ENCODE measurements at places on chromosomes 1 and 21.

DNA sequence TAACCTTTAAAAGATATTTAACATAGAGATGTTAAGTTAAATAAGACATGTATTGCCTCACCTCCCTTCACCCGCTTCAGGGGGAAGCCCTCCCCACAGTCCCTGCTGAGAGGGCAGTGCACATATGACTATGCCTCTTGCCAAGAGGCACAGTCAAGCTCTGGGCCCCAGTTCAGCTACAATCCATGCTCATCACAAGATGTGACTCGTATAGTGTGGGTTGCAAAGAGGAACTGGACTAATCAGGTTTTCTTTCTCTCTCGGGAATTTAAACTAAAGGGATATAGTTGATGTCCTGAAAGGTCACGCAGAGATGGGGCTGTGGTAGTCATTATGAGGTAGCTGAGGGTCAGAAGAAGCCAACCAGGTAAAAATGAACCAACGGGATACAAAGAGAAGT is 35.6 kb downstream of the LYST start:
- DNase-seq: peak; percentile 34

- no peak for DNase-seq
These were observed 47.1 kb upstream of the KCNE1 start for GRCh38 chr21:34559089-34559631.

DNA sequence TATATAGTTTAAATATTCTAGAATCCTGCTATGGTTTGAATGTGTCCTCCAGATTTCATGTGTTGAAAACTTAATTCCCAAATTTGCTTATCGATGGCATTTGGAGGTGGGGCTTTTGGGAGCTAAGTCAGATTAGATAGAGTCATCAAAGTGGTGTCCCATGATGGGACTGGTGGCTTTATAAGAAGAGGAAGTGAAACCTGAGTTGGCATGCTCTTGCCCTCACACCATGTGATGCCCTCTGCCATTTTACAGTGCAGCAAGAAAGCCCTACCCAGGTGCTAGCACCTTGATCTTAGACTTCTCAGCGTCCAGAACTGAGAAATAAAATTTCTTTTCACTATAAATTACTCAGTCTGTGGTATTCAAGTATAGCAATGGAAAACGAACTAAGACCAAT is 111.3 kb downstream of the TGFB2 start:
- no peak for DNase-seq

DNA sequence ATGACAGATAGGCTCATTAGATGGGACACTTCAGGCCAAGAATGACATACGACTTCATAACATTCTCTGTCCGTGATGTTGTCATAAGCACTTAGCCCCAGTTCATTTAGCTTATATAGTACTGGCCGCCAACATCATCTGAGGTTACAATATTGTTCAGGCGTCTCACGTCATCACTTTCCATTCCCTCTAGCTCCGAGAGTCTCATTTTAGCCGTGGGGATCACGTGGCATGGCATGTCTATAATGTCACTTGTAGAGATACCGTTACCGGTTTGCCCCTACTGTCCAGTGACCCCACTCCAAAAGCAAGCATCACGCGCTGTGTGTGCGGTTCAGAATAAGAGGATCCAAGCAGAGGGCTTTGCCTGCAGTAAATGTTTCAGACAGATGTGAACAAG is 34.6 kb upstream of the HEATR1 start:
- no peak for DNase-seq

DNA sequence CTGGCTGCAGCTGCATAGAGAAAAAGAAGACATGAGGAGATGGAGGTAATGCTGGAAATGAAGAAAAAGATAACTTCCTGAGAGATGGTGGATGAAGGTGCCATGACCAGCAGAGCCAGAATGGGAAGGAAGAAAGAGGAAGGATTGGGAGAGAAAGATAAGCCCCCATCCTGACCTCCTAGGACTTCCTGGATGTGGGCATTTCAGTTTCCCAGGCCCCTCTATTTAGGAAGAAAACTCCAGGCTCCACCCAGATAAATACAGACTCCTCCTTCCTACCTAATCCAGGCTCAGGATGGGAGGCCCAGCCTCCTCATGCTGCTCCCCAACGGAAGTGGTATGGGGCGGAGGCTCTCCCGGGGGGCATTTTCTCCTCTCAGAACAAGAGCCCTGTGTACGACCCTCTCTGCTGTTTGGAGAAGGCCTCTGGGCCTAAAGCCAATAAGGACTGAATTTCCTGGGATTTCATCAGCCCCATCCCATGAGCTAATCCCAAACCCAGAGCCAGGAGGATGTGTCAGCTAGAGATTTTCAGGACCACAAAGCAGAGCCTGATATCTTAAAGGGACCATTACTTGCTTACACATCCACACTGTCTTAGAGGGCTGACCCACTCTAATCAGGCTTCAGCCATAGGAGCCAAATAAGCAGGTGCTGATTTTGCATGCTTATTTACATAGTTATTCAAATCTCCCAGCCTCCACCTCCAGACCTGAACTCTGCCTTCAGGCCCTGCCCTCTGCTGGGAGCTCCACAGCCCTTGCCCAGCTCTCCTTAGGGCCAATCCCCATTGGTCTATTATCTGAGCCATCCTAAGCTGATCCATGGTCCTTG is 5.1 kb upstream of the ARHGEF2 start:
- DNase-seq: peak; percentile 99

DNA sequence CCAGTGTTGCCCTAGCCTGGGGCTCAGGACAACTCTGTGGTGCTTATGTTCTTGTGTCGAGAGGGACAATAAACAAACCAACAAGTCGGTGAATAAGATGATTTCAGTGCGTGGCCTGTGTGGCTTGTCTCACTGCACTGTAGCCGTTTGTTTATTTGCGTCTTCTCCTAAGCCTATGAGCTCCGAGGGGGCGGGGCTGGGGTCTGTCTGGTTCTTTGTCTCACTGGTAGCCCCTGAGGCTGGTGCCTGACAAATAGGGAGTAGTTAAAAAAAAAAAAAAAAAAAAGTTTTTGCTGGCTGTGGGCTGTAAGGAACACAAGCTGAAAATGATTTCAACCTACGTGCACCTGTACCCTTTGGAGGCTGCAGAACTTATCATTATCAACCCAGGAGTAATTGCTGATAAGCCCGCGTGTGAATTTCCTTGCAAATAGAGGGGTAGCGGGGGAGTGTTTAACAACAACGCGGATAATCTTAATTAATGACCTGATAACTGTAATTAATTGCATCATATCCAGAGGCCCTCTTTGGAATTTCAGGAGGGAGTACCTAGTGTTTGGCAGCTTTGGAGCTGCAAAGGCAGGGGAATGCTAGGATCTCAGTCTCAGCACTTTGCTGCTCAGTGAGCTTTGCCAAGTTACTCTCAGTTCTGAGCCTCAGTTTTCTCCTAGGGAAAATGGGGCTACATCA is 925 bp upstream of the ARHGEF10L start:
- DNase-seq: no peak

GRCh38 chr1:239276051-239276450 is 110.3 kb upstream of the CHRM3 start:
- DNase-seq: no peak

DNA sequence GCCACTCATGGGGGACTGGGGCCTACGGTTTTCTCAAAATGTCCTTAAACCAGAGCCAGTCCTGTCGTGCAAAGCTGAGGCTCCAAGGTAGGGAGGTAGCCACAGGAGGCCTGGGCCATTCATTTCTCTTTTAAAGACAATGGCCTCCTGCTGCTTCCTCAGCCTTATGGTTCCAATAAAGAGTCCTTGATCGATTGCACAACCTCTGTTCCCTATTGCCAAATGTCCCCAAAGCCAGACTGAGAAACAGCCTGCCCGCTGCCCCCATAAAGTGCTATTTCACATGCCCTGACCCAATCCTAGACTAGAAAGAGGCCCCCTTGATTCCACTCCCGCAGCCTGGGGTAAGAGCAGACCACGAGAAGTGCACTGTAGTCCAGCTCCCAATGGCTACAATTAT is 166.7 kb downstream of the CLIC6 start:
- DNase-seq: no peak

- peak; percentile 16 for DNase-seq
These were observed 22.0 kb downstream of the FOXO6 start for GRCh38 chr1:41383094-41383852.

DNA sequence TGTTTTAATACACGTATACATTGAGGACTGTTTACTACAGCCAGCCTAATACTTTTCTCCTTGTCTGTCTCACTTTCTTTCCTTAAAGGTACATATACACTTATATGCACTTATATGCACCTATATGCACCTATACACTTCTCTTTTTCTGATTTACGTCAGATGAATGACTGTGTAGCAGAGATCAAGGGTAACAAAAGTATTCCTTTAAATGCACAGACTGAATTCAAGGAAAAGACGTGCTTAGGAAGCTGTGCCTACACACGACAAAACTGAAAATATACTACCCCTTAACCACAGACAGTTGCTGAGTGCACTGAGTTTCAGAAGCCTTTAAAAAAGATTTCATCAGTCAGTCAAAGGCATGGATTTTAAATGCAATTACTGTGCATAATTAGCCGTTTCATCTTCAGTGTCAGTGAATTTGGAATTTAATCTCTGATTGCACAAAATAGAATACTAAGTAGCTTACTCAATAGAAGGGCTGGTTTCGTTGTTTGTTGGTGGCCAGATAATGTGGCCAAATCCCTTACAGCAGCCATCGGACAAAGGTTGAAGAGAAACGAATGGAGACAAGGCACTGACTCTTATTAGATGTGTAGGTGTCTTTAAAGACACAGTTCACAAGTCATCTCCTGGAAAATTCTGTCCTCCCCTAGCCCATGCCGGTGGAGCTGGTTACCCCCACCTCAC is 38.3 kb upstream of the TARBP1 start:
- DNase-seq: no peak

DNA sequence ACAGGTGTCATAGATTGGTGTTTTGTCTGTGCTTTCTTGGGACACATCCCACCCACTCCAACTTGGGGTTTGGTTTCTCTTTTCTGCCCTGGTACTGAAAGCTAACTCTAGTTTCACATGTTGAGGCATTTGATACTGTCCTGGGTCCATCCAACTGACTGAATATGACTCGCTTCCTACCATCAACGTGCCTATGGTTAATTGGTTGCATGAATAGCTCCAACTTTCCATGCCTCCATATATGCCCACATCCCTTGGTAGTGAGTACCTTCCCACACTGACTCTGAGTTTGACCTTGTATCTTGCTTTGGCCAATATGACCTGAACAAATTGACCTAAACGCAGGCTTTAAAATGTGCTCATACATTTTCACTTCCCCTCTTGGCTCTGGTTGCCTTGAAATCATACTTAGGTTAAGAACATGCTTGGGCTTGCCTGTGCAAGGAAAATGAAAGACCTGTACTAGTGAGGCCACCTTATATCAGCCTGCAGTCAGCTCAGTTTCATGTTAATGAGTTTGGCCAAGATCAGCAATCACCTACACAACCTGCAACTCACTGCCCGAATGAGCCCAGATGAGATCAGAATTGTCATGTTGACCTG is 81.0 kb upstream of the KCNK2 start:
- DNase-seq: no peak

DNA sequence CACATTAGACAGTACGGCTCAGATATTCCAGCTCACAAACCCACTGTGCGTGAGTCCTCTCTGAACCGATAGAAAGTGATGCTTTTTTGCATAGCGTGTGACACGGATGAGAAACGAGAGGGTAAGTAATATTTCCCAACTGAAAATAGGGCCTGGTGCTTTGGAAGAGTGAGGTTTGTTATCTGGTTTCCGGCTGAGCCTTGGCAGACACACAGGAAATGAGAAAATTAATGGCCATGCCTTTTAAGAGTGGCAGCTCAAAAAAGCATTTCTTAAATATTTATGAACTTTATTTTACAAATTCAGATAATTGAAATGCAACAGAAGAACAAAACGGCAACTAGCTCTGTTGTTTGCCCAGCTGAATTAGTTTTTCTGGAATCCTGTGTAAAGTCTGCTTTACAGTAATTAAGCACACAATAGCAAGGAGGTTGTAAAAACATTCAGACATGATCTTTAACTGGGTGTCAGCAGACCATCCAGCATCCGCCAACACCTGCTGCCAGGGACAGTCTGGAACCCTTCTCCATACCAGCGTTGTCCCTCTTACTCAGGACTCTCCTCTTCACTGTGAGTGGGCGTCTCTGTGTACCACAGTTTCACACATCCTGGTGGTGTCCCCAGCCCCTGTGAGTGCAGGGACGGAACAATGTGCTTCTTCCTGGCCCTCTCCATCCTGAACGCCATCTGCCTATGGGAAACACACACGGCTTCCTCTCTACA is 155.4 kb downstream of the PGBD5 start:
- DNase-seq: no peak

All from HS-5 (cell line).